ENCODE measurements at places on chromosomes 12 and 14.
A peak's percentile ranks its signal among the peaks of the same experiment; 100 is the strongest.

GRCh38 chr14:21191261-21191808 lies 35.5 kb upstream of the OR5AU1 start:
- DNase-seq: no peak

GRCh38 chr14:23478109-23478759 lies 8.7 kb downstream of the NGDN start:
- peak; percentile 47 for DNase-seq

- no peak for DNase-seq
Measured at GRCh38 chr12:45498645-45499044, 230.9 kb upstream of the ARID2 start.

DNA sequence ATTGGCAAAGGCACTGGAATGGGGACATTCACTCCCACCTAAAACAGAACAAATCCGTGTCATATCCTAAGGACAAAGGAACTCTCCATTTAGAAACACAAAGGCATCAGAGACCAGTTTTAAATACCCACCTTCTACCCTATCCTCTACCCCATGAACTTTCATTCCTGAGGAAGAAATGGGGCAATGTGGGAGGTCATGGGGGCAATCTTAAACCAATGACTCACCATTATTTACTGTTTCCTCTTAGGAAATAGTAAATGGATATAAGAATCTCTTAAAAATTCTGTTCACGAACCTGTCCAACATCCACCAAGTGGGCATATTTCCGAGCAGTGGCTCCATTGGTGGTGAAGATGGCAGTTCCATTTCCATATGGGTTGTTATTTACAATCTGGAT lies 19.4 kb downstream of the ALDH6A1 start:
- no peak for DNase-seq

- no peak for DNase-seq
Measured at GRCh38 chr12:67837876-67838275, 151.4 kb upstream of the IFNG-AS1 start.

DNA sequence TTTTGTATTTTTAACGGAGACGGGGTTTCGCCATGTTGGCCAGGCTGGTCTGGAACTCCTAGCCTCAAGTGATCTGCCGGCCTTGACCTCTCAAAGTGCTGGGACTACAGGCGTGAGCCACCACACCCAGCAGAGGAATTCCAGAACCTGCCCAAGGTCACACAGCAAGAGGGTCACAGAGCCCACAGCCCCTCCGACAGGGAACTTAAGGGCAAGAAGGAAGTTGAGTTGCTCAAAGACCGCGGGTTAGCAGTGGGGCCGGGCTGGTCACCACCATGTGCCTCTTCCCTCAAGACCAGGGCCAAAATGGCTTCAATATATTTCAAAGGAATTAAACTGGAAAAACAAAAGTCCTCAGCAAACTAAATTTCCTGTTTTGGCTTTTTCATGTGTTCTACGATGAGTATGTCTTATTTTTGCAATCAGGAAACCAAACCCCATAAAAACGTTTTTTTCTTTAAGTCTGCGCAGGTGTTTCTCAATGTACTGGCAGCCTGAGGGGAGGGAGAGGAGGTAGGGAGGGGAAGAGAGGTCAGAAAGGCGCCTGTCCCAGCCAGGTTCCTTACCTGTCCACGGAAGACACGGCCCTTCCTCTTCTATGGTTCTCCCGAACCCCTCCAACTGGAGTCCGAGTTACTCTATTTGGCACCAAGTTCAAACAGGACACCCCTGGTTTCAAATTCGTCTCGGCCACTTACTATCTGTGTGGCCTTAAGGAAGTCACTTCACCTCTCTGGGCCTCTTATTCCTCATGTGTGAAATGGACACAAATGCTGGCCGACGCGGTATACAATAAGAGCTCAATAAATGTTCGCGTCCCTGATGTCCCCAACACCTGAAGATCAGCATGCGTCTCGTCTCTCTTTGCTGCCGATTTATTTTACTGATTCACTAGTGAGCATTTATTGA lies 778 bp downstream of the SLC8B1 start:
- DNase-seq: no peak

DNA sequence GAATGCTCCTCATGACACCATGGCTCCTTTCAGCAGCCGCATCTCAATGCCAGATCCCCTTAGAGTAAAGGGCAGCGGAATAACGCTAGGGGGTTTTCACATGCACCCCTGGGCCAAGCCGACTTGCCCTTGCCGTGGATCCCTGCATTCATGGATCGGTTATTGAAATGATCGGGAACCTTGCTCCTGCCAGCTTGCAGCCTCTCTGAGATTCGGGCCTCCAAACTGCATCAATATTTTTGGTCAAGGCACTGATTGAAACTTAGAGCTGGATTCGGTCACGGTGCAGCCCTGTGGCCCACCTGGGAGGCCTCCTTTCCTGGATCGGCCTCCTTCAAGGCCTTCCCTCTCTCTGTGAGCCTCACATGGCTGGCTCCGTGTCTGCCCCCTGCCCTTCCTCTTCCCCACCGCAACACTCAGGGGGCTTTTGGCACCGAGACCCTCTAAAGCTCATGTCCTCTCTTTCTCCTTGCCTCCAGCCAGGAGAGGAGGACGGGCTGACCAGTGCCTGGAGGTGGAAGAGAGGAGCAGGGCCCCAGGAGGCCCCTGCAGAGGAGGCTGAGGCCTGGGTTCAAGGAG lies 1.8 kb downstream of the PTPN6 start:
- DNase-seq: no peak

All from stimulated activated CD4-positive, alpha-beta T cell treated with anti-CD3 and anti-CD28 coated beads, TNF-alpha, amount 100 ng/mL, for 4 hours (primary cell).